ENCODE measurements at places on chromosomes 2 and 18.

DNA sequence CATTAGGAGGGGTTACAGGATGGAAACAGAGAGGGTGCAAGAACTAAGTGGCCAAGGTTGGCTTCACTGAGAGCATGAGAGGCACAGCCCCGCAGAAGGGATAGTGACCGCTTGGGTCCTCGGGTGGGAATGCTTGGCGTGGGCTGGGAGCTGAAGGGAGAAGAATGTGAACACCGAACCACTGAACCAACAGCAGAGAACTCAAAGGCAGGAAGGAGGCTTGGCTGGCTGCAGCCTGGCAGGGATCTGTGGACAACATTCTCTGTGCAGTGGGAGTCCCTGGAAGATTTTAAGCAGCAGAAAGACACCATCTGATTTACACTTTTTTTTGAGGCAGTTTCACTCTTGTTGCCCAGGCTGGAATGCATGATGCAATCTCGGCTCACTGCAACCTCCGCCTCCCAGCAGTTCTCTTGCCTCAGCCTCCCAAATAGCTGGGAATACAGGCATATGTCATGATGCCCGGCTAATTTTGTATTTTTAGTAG is 33.9 kb downstream of the SOWAHC start:
- no peak for DNase-seq

DNA sequence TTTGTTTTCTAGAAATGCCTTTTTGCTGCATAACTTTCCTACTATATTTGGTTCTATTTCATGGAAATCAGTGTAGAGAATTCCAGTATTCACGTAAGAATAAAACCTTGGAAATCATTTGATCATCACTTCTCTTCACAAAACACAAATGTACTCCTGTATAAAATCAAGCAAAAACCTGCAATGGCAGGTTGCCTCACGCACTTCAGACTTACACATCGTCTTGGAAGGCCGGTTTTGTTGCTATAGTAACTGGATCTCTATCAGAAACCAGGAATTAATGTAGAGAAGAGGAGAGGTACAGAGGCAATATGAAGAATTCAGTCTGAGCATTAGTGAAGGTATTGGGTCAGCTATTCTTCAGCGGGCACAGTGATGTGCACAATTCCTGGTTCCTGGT is 370.7 kb upstream of the CYRIA start:
- DNase-seq = no peak

GRCh38 chr18:50044402-50044801 is 150.5 kb downstream of the MYO5B start:
- DNase-seq = no peak

GRCh38 chr2:120941571-120942120 is 206.0 kb downstream of the GLI2 start:
- DNase-seq = no peak

DNA sequence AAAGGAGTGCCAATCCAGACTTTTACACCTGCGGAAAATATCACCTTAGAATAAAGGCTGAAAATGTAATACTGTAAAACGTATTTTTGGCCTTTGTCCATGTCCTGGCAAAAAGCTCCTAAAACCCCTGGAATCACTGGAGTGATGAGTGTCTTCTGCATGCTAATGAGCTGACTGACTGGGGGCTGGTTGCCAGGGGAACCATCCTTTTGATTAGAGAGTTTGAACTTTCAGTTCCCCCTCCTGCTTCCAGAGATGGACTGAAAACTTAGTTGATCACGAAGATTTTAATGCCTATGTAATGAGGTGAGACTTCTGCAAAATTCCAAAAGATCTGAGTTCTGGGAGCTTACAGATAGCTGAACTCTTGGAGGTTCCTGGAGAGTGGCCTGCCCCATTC is 20.5 kb downstream of the PUM2 start:
- DNase-seq = no peak

DNA sequence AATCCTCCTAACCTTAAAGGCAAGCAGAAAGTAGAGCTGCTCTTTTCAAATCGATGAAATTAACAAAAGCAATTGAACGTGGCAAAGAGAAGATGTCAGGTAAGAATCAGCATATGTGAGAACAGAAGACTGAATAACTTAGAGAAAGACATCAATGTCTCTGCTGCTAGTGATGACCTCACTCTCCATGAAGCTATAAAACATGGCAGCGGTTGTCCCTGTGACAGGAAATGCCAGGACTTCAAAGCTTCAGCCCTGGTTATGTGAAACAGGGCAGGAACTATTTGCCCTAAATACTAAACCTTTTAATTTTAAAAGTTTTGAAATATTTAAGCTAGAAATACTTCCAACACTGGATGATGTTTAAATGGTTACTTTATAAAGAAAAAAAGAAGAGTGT is 383.7 kb downstream of the XIRP2 start:
- DNase-seq = no peak

Data from T-cell (primary cell).